ENCODE measurements at places on chromosomes 13 and 19.

DNA sequence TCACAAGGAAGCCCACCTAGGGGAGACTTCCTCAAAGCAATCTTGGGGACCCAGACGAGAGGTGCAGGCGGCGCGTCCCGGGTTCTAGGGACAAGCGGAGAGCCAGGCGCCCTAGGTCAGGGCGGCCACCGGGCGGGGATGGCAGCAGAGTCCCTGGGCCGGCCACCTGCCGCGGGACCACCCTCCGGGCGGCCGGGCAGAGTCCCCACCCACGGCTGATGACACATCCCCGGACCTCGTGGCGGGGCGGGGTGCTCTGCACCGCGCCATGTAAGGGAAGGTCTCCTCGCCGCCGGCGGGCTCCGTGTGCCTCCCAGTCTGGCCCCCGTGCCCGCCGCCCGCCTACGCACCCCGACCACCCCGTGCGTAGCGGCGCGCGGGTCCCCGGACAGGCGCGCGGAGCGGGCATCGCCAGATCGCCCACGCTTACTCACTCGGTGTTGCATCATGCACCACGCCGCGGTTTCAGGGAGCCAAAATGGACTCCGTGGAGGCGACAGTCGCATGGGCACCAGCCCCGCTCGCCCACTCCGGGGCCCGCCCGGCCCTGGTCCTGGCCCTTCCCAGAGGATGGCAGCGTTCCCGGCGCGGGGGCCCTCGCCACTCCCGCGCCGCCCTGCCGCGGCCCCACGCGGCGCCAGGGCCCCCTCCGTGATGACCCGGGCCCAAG, 643 bp downstream of the SLC7A1 start:
- peak; percentile 65 for DNase-seq

GRCh38 chr19:39506944-39507714, 7.8 kb upstream of the SELENOV start:
- no peak for DNase-seq

DNA sequence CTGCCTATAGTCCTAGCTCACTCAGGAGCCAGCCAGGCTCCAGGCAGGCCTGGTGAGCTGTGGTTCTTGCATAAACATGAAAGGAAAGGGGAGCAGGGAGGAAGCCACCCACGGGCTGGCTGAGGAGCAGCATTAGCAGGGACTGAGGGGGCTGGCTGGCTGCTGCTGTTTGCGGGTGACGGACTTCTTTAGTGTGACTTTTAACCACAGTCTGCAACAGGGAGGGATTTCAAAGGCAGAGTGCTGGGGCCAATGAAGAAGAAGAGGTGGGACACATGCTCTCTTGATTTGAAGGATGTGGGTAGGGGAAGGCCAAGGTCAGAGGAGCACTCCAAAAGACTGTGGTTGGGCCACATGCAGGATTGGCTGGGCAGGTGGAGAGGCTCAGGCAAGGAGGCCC, 223.0 kb downstream of the DNAJC15 start:
- no peak for DNase-seq

DNA sequence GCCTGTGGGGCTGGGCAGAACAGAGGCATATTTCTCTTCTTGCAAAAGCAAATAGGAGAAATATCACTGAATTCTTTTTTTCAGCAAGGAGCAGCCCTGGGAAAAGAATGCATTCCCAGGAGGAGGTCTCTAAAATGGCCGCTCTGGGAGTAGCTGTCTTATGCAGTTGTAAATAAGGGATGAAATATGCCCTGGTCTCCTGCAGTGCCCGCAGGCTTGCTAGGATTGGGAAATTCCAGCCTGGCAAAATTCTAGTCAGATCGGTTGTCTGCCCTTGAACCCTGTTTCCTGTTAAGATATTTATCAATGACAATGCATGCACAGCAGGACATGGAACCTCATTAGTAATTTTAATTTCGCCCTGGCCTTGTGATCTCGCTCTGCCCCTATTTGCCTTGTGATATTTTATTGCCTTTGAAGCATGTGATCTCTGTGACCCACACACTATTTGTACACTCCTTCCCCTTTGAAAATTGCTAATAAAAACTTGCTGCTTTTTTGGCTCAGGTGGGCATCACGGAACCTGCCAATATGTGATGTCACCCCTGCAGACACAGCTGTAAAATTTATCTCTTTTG, 1993.2 kb downstream of the PCDH9 start:
- no peak for DNase-seq

GRCh38 chr13:89322466-89322865, 1651.3 kb downstream of the SLITRK5 start:
- DNase-seq: no peak
